ENCODE measurements at places on chromosomes 13 and 19. TPM values are rescaled to one million over a fixed set of nuclear protein-coding genes. Genes with fewer than 3 reads are reported as not detected.

Gene TUBB4A
- total RNA-seq: 0.90 TPM

Gene TMEM221
- not detected for total RNA-seq

Gene PRKACA
- total RNA-seq: 123 TPM

Gene LGI4
- total RNA-seq: 17.5 TPM

Gene CRX
- total RNA-seq: not detected

Gene LILRB5
- 15.0 TPM for total RNA-seq

DNA sequence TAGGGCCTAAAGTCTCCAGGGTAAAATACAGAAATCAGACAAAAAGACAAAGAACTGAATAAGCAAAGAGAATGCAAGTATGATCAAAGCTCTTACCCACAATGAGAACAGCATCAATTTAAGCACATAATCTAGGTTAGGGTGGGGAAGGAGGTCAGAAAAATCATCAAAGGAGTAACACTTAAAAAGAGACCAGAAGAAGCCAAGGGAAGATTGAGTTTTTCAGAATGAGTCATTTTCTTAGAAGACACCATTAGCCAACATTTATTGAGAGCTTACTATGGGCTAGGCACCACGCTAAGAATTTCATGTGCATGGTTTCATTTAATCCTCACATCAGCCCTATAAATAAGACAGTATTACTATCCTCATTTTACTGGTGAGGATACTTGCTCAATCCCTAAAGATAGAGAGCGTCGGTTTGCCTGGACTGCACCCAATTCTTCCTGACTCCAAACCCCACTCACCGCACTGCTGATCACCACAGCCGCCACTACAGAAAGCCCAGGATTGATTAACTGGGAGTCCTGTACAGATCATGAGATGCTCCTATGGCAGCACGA, 1.7 kb upstream of the SHISA2 start:
- no peaks in the 10 kb centered on the region for H3K4me1 ChIP-seq
- H3K36me3 ChIP-seq: no peaks in the 10 kb centered on the region
- no peaks in the 10 kb centered on the region for H3K27me3 ChIP-seq

- H3K27me3 ChIP-seq: no peaks in the 10 kb centered on the region
- H3K4me3 ChIP-seq: no peak overlapping the region
- H3K36me3 ChIP-seq: no peaks in the 10 kb centered on the region
- no peak overlapping the region for H3K27ac ChIP-seq
Measured at GRCh38 chr13:50474088-50474662, 369.3 kb downstream of the DLEU7 start.

- H3K27me3 ChIP-seq: no peaks in the 10 kb centered on the region
- no peak for DNase-seq
- no peak overlapping the region for H3K4me3 ChIP-seq
- H3K4me1 ChIP-seq: no peaks in the 10 kb centered on the region
- no peaks in the 10 kb centered on the region for H3K36me3 ChIP-seq
Measured at GRCh38 chr19:46294494-46294893, 2.3 kb upstream of the HIF3A start.

DNA sequence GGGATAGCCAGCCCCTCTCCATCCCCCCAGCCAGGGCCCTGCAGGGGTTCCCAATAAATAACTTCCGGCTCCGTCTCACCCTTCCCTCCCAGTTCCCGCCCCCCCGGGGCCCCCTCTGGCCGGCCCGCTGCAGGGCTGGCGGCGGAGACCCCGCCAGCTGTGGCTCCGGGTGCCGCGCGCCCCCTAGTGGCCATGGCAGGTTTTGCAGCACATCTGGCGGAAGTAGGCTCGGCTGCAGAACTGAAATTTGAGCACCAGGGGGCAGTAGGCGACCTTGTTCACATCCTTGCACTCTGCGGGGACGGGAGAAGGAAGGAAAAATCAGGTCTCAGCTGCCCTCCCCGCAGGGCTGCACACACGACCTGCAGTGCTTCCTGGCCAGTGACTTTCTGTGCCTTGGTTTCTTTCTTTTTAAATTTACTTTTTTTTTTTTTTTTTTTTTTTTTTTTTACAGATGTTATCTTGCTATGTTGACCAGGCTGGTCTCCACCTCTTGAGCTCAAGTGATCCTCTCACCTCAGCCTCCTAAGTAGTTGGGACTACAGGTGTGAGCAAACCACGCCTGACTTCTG, 3.6 kb upstream of the MYO1F start:
- H3K4me1 ChIP-seq: no peaks in the 10 kb centered on the region
- H3K27ac ChIP-seq: no peak overlapping the region
- DNase-seq: peak; percentile 87
- no peaks in the 10 kb centered on the region for H3K27me3 ChIP-seq

GRCh38 chr13:50889317-50889716, 20.3 kb upstream of the RNASEH2B start:
- H3K36me3 ChIP-seq: no peaks in the 10 kb centered on the region
- H3K27me3 ChIP-seq: no peaks in the 10 kb centered on the region
- no peak overlapping the region for H3K4me3 ChIP-seq
- no peak overlapping the region for H3K27ac ChIP-seq
- DNase-seq: no peak
- no peaks in the 10 kb centered on the region for H3K4me1 ChIP-seq

DNA sequence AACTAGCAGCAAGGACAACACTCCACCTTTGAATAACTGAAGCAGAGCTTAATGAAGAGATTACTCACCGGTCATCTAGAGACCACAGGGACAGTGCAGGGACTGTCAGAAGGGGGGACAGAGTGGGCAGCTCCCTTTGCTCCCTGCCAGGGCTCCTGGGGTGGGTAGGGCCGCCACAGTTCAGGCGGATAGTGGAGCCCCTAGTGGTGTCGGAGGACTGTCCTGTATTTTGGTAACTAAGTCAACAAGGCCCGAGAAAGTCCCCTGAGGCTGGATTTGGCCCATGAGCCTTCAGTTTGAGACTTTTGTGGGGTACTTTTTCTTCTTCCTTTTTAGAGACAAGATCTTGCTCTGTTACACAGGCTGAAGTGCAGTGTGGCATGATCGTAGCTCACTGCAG, 44.6 kb downstream of the GJA3 start:
- no peak overlapping the region for H3K27ac ChIP-seq
- H3K4me3 ChIP-seq: no peak overlapping the region
- no peak for DNase-seq
- no peaks in the 10 kb centered on the region for H3K36me3 ChIP-seq

GRCh38 chr13:77724092-77724491, 26.6 kb downstream of the SLAIN1 start:
- H3K27ac ChIP-seq: no peak overlapping the region
- no peaks in the 10 kb centered on the region for H3K27me3 ChIP-seq
- no peaks in the 10 kb centered on the region for H3K36me3 ChIP-seq
- H3K4me1 ChIP-seq: peaks cover 3% of the 10 kb centered on the region
